ENCODE measurements at places on chromosomes 5 and 9.

DNA sequence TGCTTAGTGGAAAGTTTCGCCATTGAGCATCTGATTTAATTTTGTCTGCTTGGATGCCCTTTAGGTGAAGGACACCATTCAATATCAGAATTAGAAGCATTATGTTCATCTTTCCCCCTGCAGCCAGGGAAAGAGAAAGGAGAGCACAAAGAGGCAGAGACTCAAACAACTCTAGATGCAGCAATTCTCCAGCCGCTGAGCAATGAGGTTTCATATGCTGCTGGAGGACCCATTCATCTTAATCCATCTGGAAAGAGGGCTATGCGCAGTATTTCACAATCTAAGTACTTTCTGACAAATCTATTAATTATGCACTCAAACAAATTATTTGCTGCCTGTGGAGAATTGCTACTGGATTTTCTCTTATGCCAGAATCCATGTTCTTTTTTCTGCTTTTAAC lies 527.0 kb upstream of the TUSC1 start:
- DNase-seq = no peak

DNA sequence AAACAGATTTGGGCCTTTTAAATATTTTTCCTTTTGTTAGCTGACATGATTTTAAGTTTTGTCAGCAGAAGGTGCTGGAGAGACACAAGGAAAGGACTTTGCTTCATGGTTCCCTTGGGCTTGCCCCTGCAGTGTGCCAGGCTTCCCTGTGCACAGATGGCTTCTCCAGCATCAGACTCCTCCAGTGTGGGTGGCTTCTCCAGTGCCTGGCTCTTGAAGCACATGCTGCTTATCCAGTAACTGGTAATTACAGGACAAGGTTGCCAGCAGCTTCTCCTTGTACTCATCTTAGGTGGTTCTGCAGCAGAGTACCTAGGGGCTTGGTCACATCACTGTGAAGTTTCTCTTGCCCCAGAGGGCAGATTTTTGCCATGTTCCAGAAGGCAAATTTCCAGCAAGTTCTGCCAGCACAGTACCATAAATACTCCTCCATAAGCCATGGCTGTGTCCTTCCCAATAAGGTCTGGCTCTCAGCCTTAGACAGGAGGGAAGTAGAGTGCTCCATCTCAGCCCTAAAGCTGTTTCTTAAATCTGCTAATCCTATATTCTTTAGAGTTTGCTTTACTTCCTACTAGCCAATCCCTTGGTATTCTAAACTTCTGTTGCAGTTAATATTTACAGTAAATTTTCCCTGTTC lies 62.4 kb downstream of the PJA2 start:
- no peak for DNase-seq

GRCh38 chr5:40554813-40555212 lies 124.9 kb upstream of the PTGER4 start:
- no peak for DNase-seq

GRCh38 chr9:250625-251024 lies 36.0 kb downstream of the DOCK8 start:
- no peak for DNase-seq

GRCh38 chr5:71703941-71704340 lies 15.1 kb upstream of the CARTPT start:
- DNase-seq = no peak

GRCh38 chr5:84564321-84565075 lies 179.8 kb upstream of the EDIL3 start:
- DNase-seq = no peak

DNA sequence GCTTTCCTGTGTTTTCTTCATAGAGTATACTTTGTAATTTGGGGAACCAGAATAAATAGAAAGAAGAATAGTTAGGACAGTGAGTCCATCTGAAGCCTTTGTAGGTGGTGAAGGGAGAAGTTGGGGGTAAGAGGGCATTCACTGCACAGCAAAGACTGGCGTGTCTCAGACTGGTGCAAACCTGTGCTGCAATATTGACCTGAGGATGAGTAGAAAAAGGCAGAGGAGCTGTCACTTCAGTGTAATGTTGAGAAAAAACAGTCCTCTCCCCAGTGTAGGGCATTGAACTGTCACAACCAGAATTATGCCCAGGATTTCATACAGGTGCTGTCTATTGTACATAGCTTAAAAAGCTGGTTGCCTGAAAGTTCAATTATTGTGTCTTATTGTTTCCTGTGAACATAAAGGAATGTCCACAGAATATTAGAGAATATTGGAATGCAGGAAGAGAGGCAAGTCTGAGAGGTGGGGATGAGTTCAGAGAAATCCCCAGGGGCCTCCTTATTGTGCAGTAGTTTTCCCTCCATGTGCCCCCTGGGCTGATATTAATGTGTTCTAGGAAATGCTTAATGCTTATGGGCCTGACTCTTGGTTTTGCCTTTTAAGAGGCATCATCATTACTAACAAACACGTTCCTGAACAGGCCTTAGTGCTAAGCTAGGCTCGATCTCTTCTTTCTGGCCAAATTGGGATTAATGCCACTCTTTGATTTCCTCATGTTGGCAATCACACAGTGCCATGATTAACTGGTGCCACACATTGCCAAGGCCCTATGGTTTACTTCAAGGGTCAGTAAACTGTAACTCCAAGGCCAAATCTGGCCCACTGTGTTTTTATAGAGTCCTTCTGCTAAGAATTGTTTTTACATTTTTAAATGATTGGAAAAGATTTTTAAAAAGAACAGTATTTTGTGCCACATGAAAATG lies 34.0 kb downstream of the DAPK1 start:
- DNase-seq = no peak

DNA sequence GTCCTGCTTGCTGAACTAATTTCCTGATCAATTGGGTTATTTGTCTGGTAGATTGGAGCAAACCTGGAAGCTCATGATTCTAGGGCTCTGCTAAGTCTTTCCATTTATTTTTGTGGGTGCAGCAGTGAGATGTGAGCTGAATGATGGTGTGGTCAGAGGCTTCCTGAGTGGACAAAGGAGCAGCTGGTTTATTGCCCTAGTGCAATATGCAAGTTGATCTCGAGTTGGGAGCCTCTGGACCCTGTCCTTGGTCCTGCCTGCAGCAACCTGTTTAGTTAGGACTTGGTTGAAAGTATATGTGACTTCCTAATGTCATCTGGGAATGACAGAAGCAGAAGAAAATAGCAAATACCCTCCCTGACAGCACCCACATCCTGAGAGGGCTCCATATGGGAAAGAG lies 4.2 kb upstream of the UNC5A start:
- no peak for DNase-seq

DNA sequence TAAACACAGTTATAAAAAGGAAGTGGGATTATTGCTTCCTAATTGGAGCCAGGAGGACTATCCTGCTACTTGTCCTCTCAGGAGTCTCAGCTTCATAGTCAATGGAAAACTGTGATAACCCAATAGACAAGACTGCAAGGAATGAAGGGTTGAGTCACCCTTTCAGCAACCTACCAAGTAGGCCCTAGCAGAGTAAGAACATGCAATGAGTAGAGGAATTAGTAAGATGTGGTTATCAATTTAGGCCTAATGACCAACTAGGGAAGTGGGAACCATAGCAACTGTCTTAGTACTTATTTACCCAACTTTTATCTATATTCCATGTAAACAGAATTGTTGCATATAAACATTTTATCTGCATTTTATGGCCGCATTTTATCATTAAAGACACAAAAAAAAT lies 310.1 kb downstream of the RFX3 start:
- DNase-seq = no peak

DNA sequence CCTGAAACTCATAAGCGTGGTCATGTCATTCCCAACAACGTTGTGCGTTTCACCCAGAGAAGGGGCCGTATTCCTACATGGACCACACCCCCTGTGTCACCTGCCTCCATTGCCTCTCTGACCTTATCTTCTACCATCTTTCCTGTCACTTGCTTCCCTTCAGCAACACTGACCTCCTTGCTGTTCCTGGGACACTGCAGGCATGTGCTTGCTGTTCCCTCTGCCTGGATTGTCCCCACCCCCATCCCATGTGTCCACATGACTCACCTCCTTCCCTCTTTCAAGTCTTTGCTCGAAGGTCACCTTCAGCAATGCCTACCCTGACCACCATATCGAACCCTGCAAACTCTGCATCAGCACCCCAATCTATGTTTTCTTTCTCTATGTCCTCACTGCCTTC lies 133.2 kb upstream of the ZNF618 start:
- no peak for DNase-seq

DNA sequence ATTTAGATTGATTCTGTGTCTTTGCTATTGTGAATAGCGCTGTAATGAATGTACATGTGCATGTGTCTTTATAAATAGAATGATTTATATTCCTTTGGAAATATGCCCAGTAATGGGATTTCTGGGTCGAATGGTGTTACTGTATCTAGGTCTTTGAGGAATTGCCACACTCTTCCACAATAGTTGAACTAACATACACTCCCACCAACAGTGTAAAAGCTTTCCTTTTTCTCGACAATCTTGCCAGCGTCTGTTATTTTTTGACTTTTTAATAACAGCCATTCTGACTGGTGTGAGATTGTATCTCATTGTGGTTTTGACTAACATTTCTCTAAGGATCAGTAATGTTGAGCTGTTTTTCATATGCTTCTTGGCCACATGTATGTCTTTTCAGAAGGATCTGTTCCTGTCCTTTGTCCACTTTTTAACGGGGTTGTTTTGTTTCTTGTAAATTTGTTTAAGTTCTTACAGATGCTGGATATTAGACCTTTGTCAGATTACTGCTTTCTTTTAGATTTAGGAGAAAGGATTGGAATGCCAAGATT lies 125.0 kb upstream of the NR5A1 start:
- no peak for DNase-seq

- DNase-seq = no peak
Measured at GRCh38 chr5:1099926-1100663, 11.8 kb downstream of the SLC12A7 start.

DNA sequence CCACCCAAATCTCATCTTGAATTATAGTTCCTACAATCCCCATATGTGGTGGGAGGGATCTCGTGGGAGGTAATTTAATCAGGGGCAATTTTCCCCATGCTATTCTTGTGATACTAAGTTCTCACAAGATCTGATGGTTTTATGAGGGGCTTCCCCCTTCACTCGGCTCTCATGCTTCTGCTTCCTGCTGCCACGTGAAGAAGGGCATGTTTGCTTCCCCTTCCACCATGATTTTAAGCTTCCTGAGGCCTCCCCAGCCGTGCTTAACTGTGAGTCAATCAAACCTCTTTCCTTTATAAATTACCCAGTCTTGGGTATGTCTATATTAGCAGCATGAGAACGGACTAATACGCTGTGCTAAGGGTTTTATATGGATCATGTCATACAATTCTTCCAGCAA lies 72.3 kb downstream of the TLE4 start:
- DNase-seq = no peak

DNA sequence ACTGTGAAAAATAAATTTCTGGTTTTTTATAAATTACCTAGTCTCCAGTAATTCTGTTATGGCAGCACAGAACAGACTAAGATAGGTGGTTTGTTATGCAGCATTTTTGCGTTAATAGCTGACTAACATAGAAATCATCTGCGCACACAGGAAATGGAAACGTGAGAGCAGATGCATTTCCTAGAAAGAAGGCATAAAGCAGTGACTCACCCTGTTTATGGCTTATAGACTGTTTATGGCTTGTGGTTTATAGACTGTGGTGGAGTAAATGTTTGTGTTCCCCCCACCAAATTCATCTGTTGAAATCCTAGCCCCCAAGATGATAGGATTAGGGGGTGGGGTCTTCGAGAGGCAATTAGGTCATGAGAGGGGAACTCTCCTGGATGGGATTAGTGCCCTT lies 18.3 kb upstream of the OSMR start:
- peak; percentile 20 for DNase-seq

- no peak for DNase-seq
Measured at GRCh38 chr5:135371622-135372232, 27.3 kb downstream of the MACROH2A1 start.

DNA sequence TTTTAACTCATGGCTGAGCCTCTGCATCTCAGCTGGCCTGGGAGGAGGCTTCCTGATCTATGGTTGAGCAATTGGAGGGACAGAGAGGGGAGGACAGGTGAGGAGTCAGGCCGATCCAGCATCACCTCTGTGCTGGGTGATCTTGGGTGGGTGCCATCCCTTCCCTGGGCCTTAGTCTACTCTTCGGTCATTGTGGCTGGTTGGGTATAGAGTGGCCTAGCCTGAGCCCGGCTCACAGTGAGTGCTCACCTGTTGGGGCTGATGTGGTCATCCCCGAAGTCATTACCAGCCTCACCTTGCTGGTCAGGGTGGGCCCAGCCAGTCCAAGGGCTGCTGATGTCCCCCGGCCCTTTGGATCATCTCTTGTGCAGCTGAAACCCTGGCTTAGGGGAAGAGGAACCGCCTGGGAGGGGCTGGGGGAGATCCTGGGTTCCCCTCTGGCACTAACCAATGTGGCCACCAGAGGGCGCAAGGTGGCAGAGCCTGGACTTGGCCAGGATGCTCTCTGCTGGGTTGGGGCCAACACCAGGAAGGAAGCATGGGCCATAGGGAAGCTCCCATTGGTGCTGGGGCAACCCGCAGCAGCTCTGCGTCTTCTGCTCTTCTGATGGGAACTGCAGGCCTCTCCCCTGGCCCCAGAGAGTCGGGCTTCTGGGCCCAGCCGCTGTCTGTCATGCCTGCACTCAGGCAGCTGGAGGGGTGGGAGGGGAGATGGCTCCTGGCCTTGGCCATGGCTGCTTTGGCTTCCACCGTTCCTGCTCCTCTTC lies 17.3 kb upstream of the ODF2 start:
- peak; percentile 55 for DNase-seq

- no peak for DNase-seq
Measured at GRCh38 chr5:135740475-135740874, 94.0 kb upstream of the SLC25A48 start.

DNA sequence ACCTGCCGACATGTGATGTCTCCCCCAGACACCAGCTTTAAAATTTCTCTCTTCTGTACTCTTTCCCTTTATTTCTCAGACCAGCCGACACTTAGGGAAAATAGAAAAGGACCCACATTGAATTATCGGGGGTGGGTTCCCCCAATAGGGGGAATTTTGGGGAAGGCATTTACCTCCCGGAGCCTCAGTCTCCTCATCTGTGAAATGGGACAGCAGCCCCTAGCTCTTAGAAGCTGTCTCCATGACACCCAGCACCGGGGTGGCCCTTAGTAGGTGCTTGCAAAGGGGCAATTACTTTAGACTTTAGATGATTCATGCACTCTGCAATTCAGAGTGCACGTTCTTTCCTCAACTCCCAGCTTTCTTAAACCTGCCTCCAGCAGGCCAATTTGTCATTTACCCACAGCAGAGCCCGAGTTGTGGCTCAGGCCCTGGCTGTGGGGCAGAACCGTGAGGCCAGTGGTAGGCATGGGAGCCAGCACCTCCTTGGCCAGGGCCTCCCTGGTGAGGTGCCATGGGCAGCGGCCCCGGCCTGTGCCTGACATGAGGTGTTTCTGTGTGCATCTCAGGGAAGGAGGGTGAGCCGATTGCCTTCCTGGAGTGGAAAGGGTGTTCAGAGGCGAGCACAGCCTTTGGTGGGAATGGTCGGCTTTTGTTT lies 51.7 kb downstream of the SH3PXD2B start:
- no peak for DNase-seq

- no peak for DNase-seq
Measured at GRCh38 chr9:104232781-104233341, 138.8 kb downstream of the SMC2 start.

GRCh38 chr9:18909140-18910018 lies 123.6 kb downstream of the SAXO1 start:
- peak; percentile 80 for DNase-seq

GRCh38 chr5:150523472-150524350 lies 15.8 kb downstream of the NDST1 start:
- peak; percentile 39 for DNase-seq

- peak; percentile 80 for DNase-seq
Measured at GRCh38 chr9:37927132-37927531, 23.2 kb upstream of the SLC25A51 start.

- no peak for DNase-seq
Measured at GRCh38 chr5:177507165-177507564, 2.5 kb downstream of the DOK3 start.

- no peak for DNase-seq
Measured at GRCh38 chr5:150263801-150264621, 25.6 kb downstream of the CAMK2A start.
